ENCODE measurements at places on chromosomes 6 and 20.

GRCh38 chr20:44714102-44714700, 968 bp upstream of the CCN5 start:
- no peak for DNase-seq

DNA sequence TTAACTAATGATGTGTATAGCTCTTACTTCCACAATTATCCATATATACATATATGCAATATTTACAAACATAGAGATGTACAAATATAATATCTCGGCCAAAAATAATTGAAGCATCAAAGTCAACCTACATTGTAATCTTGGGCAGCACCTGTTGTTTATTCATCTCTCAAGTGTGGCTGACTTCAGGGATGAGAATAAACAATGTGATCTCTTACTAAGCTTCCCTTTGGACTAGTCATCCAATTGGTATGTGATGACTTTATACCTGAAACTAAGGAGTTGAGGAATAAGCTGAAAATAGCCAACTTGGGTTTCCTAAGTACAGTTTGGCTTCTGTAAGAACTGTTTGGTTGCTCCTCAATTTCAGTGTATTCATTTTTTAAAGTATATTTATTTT, 256.6 kb downstream of the KHDC1L start:
- DNase-seq: no peak

GRCh38 chr6:29958046-29958445, 15.7 kb downstream of the HLA-A start:
- no peak for DNase-seq

- DNase-seq: no peak
Observed at GRCh38 chr6:6689400-6690143, 101.1 kb downstream of the LY86 start.

DNA sequence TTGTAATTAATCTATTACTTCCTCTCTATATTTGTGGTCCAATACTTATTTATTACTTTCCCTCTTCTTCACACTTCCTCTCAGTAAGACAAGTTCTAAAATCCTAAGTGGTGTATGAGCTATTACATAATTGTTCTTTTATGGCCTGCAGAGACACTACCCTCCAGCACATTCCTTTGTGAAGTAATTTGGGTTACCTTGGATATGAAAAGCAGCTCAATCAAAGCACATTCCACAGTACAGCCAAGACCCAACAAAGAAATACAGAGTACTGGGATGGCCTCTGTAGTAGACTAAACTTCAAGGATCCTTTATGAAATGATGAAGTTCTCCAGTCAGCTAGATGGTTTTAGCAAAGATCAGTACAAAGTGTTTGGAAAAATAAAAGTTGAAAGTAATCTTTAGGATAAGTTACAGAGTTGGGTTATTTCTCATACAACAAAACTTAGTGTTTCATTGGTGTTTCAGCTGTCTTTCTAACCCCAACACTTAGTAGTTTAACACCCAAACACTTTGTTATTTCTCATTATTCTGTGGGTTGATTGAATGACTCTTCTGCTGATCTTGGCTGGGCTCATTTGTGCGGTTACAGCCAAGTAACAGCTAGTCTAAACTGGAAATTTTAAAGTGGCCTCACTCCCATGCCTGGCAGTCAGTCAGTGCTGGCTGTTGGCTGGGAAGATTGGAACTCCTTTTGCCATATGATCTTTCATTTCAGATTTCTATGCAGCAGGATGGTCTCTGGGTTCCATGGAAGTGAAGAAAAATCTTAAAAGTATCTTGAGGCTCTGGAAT, 161.5 kb upstream of the POU3F2 start:
- DNase-seq: no peak

DNA sequence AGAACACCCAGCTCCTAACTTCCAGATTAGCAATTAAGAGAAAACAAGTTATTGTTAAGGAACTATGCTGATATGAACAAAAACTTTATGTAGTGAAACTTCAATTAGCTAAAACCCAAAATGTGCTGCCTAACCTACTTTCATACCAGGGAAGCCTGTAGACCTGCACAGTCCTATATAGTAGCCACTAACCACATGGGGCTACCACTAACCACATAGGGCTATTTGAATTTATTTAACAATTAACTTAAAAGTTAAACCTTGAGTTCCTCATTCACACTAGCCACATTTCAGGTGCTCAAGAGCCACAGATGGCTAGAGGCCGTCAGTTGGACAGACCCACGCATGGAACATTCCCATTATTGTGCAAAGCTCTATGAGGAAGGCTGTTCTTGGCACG, 72.4 kb upstream of the LAMP5 start:
- DNase-seq: no peak

DNA sequence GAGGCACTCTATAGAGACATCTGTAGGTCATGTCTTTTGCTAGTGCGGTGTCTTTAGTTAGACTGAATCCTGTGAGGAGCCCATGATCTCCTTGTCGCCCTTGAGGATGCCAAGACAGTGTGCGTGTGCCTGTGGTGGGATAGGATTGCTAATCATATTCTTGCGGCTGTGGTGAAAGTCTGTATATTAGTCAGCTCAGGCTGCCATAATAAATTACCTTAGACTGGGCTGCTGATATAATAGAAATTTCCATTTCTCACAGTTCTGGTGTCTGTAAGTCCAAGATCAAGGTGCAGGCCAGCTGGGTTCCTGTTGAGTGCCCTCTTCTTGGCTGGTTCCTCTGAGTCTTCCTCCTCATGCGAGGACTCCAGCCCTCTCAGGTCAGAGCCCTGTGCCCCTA, 141.2 kb downstream of the JARID2 start:
- DNase-seq: no peak

- no peak for DNase-seq
Observed at GRCh38 chr6:52284131-52284459, 447 bp downstream of the MCM3 start.

- DNase-seq: no peak
Observed at GRCh38 chr6:38047562-38047961, 228.0 kb downstream of the ZFAND3 start.

GRCh38 chr6:134420614-134421181, 102.8 kb upstream of the SGK1 start:
- no peak for DNase-seq

GRCh38 chr6:79463621-79464050, 73.6 kb downstream of the LCA5 start:
- DNase-seq: no peak

- no peak for DNase-seq
Observed at GRCh38 chr20:1946762-1947534, 46.9 kb downstream of the PDYN start.

DNA sequence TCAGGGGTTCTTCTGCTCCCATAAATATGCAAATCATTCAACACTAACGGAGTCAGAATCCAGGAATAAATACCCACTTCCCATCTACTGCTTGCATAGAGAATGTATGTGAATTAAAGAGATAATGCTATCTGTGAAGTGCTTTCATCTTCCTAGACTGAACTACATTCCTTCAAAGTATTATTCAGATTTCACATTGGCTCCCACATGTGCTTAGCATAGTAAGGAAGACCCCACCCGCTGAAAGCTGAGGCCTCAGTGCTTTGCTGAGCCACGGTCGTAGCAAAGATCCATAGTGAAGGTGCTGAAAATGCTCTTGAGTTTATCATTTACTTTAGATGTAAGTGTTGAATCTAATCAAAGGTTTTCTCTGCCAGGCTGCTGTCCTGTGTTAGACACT, 97.0 kb upstream of the SPACA1 start:
- no peak for DNase-seq

DNA sequence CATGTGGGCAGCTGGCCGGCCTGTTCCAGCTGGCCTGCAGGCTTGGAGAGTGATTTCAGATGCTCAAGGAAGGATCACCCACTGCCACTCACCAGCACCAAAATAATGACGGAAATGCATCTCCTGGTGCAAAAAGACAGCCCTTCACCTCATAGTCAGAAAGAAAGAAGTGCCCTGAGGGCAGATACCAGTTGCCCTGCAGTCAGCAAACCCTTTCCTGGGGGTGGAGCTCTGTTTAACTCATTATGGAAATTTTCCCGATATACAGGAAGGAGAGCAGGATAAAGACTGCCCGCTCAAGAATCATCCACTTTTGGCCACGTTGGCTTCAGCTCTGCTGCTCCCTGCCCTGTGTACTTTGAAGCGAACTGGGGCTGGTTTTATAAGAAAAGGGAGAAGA, 127.9 kb downstream of the GRM4 start:
- DNase-seq: no peak

DNA sequence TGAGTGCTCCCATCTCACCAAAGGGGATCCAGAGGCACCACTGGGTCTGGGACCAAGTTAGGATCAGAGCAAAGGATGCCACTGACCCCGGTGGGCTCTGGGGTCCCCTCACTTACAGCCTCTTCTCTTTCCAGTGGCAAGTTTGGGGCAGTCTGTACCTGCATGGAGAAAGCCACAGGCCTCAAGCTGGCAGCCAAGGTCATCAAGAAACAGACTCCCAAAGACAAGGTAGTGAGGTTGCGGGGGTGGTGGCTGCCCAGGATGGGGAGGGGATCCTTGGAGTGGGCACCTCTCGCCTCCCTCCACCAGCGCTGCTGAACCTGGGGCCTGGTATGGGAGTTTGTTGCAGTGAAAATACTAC, 4.9 kb downstream of the MYLK2 start:
- no peak for DNase-seq

GRCh38 chr20:25468126-25469075, 60.9 kb downstream of the GINS1 start:
- no peak for DNase-seq

- DNase-seq: no peak
Observed at GRCh38 chr6:86558318-86558717, 379.0 kb upstream of the HTR1E start.

- no peak for DNase-seq
Observed at GRCh38 chr20:51961964-51962761, 159.8 kb upstream of the SALL4 start.

- no peak for DNase-seq
Observed at GRCh38 chr6:40328386-40328985, 258.7 kb downstream of the LRFN2 start.

- DNase-seq: no peak
Observed at GRCh38 chr6:70409216-70409615, 4.1 kb upstream of the FAM135A start.

DNA sequence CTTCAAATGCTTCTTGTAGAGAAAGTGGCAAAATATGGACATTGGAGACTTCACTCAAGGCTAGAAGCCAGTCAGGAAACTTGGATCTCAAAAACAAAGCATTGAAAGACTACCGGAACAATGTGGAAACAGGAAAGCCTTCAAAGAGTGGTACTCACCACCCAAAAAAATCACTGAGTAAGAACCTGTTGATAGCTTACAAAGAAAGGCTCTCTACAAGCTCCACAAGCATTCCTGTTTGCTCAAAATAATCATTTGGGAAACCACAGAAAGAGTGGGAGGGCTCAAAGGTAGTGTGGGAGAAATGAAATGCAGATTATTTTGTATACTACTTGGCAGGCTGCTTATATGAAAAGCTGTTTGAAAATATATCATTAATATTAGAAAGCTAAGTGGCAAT, 9.5 kb upstream of the DST start:
- DNase-seq: no peak

- no peak for DNase-seq
Observed at GRCh38 chr6:53302678-53303360, 45.9 kb downstream of the ELOVL5 start.

- DNase-seq: no peak
Observed at GRCh38 chr6:75291331-75291730, 6.7 kb upstream of the TMEM30A start.

DNA sequence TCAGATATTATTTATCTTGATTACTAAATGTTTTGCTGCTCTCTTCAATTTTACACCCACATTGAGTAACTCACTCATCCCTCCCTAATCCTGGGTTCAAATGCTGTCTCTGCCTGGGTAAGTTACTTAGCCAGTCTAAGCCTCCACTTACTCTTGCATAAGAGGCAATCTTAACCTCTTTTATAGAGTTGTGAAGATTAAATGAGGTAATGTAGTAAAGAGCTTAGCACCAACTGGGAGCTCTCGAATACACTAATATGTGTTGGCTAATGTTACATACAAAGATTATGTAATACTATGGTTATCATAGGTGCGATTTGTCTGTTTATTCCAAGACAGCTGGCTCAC, 134.4 kb upstream of the STMND1 start:
- DNase-seq: no peak

DNA sequence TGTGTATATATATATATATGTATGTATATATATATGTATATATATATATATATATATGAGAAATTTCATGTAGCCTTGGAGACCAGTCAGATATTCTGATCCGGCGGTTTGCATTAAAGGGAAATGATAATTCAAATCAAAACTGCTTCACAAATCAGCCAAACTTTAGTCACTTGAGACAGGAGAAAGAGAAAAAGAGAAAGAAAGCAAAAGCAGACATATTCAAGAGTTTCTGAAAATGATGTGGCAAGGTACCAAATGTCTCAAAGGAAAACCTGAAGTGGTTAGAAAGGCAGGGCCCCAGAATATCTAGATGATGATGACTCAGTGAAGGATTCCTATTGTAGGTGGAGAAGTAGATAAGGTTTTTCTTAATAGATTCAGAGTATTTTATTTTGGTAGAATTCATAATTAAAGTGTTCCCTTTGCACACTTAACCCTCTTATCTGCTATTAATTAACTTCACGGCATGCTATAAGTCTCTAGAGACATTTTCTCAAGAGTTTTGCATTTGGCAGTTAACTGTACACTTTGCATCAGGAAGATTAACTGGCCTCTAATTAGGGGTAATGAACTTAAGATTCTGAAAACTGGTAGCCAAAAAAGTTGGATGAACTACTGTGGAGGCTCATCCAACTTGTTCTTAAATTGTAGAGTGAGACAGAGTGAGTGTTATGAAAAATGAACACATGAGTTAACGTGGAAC, 50.1 kb upstream of the ASF1A start:
- no peak for DNase-seq

DNA sequence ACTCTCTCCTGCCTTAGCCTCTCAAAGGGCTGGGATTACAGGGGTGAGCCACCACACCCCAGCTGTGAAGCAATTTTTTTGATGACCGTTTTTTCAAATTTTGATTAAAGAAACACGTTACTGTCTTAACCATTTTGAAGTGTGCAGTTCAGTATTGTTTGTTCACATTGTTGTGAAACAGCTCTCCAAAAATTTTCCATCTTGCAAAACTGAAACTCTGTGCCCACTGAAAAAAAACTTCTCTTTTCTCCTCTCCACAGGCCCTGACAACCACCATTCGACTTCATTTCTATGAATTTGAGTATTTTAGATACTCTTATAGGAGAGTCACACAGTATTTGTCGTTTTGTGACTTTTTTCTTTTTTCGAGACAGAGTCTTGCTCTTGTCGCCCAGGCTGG, 53.9 kb downstream of the ECT2L start:
- no peak for DNase-seq

DNA sequence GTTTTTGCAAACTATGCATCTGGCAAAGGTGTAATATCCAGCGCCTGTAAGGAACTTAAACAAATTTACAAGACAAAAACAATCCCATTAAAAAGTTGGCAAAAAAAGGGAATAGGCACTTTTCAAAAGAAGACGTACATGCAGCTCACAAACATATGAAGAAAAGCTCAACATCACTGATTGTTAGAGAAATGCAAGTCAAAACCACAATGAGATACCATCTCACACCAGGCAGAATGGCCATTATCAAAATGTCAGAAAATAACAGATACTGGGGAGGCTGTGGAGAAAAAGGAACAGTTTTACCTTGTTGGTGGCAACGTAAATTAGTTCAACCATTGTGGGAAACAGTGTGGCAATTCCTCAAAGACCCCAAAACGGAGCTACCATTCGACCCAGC, 54.2 kb downstream of the TSBP1 start:
- DNase-seq: no peak

Measured in BJ (cell line).